Activated naive CD8-positive, alpha-beta T cell treated with anti-CD3 and anti-CD28 coated beads, Interleukin-2, amount 10 ng/mL, durations not matched to agents 7 days and 5 days (primary cell): ENCODE measurements at places on chromosomes 2 and 18. TPM values are rescaled to one million over a fixed set of nuclear protein-coding genes. Genes with fewer than 3 reads are reported as not detected.

Gene TLX2
- total RNA-seq = 0.88 TPM

Gene ZNF892
- total RNA-seq = 4.8 TPM

Gene SATB2
- 0.11 TPM for total RNA-seq

Gene DPP4
- total RNA-seq = 101 TPM

Gene MBD2
- 96.3 TPM for total RNA-seq

Gene GKN1
- total RNA-seq = not detected

Gene HOXD8
- not detected for total RNA-seq

DNA sequence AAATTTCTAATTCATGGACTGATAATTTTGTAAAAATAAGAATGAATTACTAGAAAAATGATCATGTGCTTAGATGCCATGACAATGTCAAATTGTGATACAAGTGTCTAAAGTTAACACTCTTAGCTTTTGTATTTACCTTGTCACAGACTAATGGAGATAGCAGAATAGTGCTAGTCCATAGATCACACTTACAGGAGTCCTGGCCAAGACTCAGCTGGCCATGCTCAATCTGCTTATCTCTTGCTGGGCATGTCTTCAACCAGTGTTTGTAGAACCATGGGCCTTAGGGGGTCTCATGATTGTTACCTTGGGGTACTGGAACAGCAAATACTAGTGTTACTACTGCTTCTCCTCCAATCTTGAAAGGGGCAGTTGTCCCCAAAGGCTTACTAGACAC is 44.0 kb downstream of the TET3 start:
- peaks cover 69% of the 10 kb centered on the region for H3K4me1 ChIP-seq
- DNase-seq = no peak
- no peaks in the 10 kb centered on the region for H3K27me3 ChIP-seq
- no peak overlapping the region for H3K4me3 ChIP-seq
- peaks cover 9% of the 10 kb centered on the region for H3K36me3 ChIP-seq

- H3K36me3 ChIP-seq = peaks cover 4% of the 10 kb centered on the region
- H3K27ac ChIP-seq = no peak overlapping the region
- H3K4me1 ChIP-seq = peaks cover 19% of the 10 kb centered on the region
- H3K27me3 ChIP-seq = peaks cover 3% of the 10 kb centered on the region
Measured at GRCh38 chr2:68256093-68256450, 3.7 kb upstream of the PPP3R1 start.

DNA sequence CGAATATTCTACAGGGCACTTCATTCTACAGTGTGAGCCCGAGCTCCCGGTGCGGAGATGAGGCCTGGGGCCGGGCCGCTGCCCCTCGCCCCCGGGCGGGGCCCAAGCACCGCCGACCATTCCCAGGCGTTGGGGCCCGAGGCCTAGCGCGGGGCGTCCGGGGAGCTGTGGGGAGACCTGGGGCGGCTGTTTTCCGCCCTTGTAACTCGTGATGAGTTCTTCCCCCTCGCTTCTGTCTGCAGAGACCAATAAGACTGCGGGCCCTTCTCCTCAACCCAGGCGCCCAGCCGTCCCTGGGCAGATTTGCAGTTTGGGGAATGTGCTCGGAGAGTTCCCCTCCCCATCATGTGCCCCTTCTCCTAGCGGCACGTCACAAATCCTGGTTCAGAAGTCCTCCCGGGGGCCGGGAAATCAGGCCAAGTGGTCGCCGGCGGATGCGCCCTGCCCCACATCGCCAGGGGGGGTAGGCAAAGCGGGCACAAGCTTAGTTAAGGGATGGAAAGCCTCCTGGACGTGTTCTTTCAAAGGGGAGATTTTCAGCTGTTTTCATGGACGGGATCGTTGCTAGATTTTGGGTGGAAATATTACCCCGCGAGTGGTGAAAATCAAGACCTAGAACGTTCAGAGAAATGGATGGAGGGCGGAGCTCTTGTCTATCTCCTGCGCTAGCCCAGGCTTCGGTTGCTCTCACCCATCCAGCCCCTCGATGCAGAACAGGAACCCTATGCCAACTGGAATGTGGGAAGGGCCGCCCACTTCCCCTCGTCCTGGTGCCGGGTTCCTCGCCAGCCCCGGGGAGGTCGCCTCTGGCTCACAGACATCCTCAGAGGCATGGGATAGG is 18.8 kb upstream of the HAAO start:
- peaks cover 17% of the 10 kb centered on the region for H3K4me1 ChIP-seq
- H3K27ac ChIP-seq = peak overlapping the region; percentile 100
- peak; percentile 76 for DNase-seq
- H3K4me3 ChIP-seq = peak overlapping the region; percentile 97

- peaks cover 11% of the 10 kb centered on the region for H3K36me3 ChIP-seq
- H3K4me1 ChIP-seq = no peaks in the 10 kb centered on the region
- DNase-seq = no peak
- no peaks in the 10 kb centered on the region for H3K27me3 ChIP-seq
- no peak overlapping the region for H3K4me3 ChIP-seq
Measured at GRCh38 chr18:56890632-56891031, 239.5 kb downstream of the WDR7 start.

- H3K4me3 ChIP-seq = no peak overlapping the region
- H3K27me3 ChIP-seq = peaks cover 17% of the 10 kb centered on the region
- peak overlapping the region; percentile 47 for H3K27ac ChIP-seq
- peak; percentile 61 for DNase-seq
Measured at GRCh38 chr2:218168635-218169462, 2.1 kb upstream of the CXCR1 start.

GRCh38 chr18:65768120-65768778 is 17.4 kb downstream of the CDH7 start:
- H3K27ac ChIP-seq = no peak overlapping the region
- no peaks in the 10 kb centered on the region for H3K36me3 ChIP-seq
- no peak for DNase-seq
- H3K4me1 ChIP-seq = no peaks in the 10 kb centered on the region
- no peaks in the 10 kb centered on the region for H3K27me3 ChIP-seq

GRCh38 chr2:113233593-113234550 is 44.8 kb downstream of the PAX8 start:
- H3K36me3 ChIP-seq = peaks cover 10% of the 10 kb centered on the region
- no peak overlapping the region for H3K27ac ChIP-seq
- peaks cover 34% of the 10 kb centered on the region for H3K4me1 ChIP-seq
- no peak overlapping the region for H3K4me3 ChIP-seq

GRCh38 chr2:239312741-239313667 is 87.8 kb downstream of the HDAC4 start:
- H3K4me1 ChIP-seq = peaks cover 8% of the 10 kb centered on the region
- H3K36me3 ChIP-seq = peaks cover 25% of the 10 kb centered on the region
- H3K27ac ChIP-seq = no peak overlapping the region
- H3K4me3 ChIP-seq = no peak overlapping the region

DNA sequence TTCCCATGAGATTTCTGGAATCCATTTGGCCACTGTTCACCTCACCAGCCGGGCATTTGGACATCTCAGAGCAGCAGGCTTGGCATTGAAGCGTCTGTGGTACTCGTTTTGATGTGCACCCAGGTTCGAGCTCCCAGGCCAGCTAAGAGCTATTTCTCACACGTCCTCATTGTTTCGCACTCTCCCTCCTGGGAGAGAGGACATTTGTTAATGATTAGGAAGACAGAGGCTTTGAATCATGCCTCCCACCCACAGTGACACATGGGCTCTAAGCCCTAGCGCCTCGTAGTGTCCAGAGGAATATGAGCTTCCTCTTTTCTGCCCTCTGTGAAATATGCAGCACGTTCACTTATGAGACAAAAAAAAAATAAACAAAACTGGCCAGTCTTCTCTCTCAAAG is 361.8 kb downstream of the RND3 start:
- H3K4me1 ChIP-seq = no peaks in the 10 kb centered on the region
- no peak overlapping the region for H3K4me3 ChIP-seq
- H3K27ac ChIP-seq = no peak overlapping the region
- no peaks in the 10 kb centered on the region for H3K36me3 ChIP-seq
- H3K27me3 ChIP-seq = no peaks in the 10 kb centered on the region

- no peaks in the 10 kb centered on the region for H3K4me1 ChIP-seq
- H3K27me3 ChIP-seq = peaks cover 5% of the 10 kb centered on the region
- DNase-seq = no peak
- no peak overlapping the region for H3K4me3 ChIP-seq
- no peak overlapping the region for H3K27ac ChIP-seq
Measured at GRCh38 chr18:36469461-36469860, 171.9 kb downstream of the FHOD3 start.

- H3K4me1 ChIP-seq = no peaks in the 10 kb centered on the region
- no peak for DNase-seq
- H3K27ac ChIP-seq = no peak overlapping the region
- H3K4me3 ChIP-seq = no peak overlapping the region
- H3K36me3 ChIP-seq = no peaks in the 10 kb centered on the region
Measured at GRCh38 chr2:241777686-241778627, 1.3 kb downstream of the GAL3ST2 start.

DNA sequence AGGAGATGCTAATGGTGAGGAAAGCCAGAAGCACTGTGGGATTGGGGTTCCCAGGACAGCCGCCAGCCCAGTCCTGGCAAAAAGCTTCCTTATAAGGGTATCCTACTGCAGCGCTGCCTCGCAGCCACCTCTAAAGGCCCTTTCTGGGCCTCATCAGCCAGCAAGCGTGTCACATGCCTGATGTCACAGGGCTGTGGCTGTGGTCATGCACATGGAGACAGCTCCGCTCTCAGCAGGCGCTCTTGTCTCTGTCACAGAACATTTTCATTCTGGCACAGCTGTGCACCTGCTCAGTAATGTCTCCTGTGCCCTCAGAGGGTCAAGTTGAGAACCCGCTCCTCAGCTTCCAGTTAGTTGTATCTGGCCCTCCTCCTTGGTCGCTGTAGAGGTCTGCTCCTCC is 17.7 kb upstream of the MAL start:
- H3K27me3 ChIP-seq = peaks cover 8% of the 10 kb centered on the region
- peak; percentile 24 for DNase-seq
- H3K36me3 ChIP-seq = no peaks in the 10 kb centered on the region
- no peak overlapping the region for H3K27ac ChIP-seq
- peaks cover 15% of the 10 kb centered on the region for H3K4me1 ChIP-seq
- H3K4me3 ChIP-seq = no peak overlapping the region

DNA sequence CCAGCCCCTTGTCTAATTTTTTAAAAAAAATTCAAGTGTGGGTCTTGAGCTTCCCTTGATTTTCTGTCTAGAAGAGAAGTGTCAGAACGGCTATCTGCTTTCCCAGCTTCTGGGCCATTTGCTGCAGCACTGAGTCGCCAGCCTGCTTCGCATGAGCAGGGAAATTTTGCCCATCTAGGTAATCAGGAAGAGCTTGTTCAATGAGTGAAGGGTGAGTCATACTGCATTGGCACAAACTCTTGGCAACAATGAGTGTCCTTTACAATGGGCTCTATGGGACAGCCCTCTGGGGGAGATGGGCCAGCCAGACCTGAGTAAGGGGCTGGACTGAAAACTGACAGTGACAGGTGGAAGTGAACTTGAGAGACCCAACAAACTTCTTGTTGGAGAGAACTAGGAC is 2.4 kb upstream of the RNF144A start:
- peak overlapping the region; percentile 48 for H3K4me3 ChIP-seq
- H3K27me3 ChIP-seq = no peaks in the 10 kb centered on the region
- H3K27ac ChIP-seq = peak overlapping the region; percentile 81
- H3K36me3 ChIP-seq = peaks cover 61% of the 10 kb centered on the region
- H3K4me1 ChIP-seq = peaks cover 64% of the 10 kb centered on the region

DNA sequence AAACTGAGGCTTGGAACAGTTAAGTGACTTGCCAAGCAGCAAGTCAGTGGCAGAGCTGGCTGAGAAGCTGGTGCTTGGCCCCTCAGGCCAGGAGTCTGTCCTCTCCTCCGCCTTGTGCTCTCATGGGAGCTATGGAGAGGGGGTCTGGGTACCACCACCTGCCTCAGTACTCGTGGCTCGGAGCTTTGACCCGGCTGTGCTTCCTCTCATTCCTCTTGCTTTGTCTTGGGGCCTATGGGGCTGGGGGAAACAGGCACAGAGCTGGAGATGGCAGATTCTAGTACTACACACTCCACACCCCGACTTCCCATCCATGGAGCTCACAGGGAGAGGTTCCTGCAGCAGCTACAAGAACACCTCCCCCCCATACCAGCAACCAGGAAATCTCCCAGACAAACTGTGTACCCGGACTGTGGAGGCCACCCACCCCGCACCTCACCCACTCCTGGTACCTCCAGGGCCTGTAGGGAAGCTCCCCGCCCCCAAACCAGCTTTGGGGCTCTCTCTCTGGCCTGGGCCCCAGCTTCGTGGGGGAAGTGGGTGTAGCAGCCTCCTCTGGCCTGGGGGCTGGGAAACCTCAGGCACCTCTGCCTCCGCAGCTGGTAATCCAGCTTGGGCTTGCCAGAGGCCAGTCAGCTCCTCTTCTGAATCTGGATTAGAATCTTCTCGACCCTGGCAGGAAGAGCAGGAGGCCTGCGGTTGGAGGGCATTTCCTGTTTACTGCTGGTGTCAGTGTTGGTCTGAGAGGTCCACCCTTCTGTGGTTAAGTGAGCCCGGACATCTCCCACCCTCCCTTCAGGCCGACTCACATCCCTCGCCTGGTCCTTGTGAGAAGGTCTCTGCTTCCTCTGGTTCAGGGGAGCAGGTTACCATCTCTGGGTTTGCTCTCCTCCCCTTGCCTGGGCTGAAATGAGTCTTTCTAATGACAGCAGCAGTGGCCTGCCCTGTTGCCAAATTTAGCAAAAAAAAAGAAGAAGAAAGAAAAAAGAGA is 22.3 kb upstream of the RHOB start:
- H3K27ac ChIP-seq = peak overlapping the region; percentile 58
- peak overlapping the region; percentile 18 for H3K4me3 ChIP-seq
- DNase-seq = peak; percentile 45
- H3K27me3 ChIP-seq = no peaks in the 10 kb centered on the region

DNA sequence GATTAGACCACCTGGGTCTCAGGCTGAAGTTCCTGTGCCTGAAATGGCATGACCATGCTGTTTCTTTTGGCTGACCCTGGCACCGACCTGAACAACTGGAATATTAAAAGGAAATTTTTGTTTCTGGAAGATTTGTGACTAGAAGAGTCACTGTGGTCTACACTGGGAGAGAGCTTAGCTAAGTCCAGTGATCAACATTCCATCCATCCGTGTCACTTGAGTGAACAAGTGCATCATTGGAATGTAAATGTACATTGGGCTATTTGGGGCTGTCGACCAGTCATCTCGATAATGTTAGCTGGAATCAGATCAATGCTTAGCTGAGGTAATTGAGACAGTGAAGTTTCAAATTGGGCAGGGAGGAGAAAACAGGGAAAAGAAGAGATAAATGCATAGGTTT is 95.4 kb upstream of the CCDC85A start:
- no peak overlapping the region for H3K4me3 ChIP-seq
- H3K27me3 ChIP-seq = no peaks in the 10 kb centered on the region
- no peak overlapping the region for H3K27ac ChIP-seq
- no peaks in the 10 kb centered on the region for H3K4me1 ChIP-seq
- DNase-seq = no peak
